Ascending aorta (tissue), 2 donors: ENCODE measurements at places on chromosomes 4 and X. TPM values are rescaled to one million over a fixed set of nuclear protein-coding genes. Genes with fewer than 3 reads are reported as not detected.

GRCh38 chrX:57156397-57157049, 19.3 kb upstream of the SPIN2A start:
- no peaks in the 10 kb centered on the region for H3K27me3 ChIP-seq
- DNase-seq = no peak
- H3K4me3 ChIP-seq = no peak overlapping the region

- DNase-seq = no peak
- H3K4me3 ChIP-seq = no peak overlapping the region
- no peak overlapping the region for H3K27ac ChIP-seq
- H3K27me3 ChIP-seq = no peaks in the 10 kb centered on the region
- H3K4me1 ChIP-seq = no peaks in the 10 kb centered on the region
- no peaks in the 10 kb centered on the region for H3K36me3 ChIP-seq
These were observed 134.1 kb upstream of the GPC4 start for GRCh38 chrX:133549295-133549933.

Gene DUSP9
- total RNA-seq = not detected

Gene BMPR1B
- 3.8 TPM for total RNA-seq

Gene HTR2C
- total RNA-seq = not detected

DNA sequence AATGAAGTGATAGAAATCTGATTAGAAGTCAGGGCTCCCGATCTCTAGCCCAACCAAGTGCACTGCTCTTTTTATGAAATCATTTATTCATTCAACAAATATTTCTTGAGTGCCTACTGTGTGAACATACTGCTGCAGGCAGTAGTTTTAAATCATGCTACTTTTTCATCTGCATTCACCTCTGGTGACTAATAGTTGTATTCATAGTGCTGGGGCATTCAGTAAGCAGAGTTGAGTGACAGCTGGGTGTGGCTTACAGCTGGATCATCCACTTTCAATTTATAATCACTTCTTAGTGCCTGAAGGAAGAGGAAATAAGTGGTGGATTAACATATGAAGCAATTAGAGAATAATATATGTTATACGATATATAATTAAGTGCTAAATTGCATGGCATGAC, 94.1 kb upstream of the HPRT1 start:
- H3K27ac ChIP-seq = no peak overlapping the region
- no peaks in the 10 kb centered on the region for H3K4me1 ChIP-seq
- DNase-seq = no peak
- H3K4me3 ChIP-seq = no peak overlapping the region

DNA sequence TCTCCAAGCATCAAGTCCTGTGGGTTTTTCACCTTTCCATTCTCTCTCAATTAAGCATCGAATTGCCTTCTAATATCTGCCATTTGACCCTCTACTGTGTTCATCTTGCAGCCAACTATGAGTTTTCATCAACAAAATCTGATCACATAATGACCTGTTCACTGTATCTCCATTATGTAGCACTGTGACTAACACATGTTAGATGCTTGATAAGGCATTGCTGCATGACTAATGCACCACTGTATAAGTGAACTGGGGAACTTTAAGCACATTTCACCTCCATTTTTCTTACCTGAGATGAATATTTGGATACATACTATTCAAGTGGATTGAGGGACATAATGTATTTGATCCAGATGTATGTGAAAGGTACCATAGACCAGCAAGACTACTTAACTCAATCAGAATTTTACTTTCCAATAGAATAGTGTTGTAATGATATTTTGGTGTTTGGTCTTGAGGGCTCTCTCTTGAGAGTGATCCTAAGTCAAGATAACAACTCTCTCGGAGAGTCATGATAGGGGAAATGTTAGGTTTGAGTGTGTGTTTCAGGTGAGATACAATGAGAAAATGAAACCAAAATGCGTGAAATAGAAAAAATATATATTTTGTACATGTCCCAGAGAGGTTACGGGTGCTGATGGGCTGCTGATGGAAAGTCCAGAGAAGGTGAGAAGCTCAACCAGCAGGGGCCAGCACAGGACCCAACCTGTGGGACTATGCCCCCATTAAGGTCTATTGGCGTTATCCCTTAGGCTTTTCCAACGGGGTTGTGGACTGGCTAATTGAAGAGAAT, 60.2 kb upstream of the HS3ST1 start:
- H3K27ac ChIP-seq = no peak overlapping the region
- no peak for DNase-seq
- H3K4me3 ChIP-seq = no peak overlapping the region
- H3K27me3 ChIP-seq = no peaks in the 10 kb centered on the region
- H3K36me3 ChIP-seq = no peaks in the 10 kb centered on the region

Gene CTAG1A
- not detected for total RNA-seq

- no peak overlapping the region for H3K27ac ChIP-seq
- peaks cover 4% of the 10 kb centered on the region for H3K4me1 ChIP-seq
- no peaks in the 10 kb centered on the region for H3K27me3 ChIP-seq
- no peak overlapping the region for H3K4me3 ChIP-seq
These were observed 155.1 kb downstream of the NR3C2 start for GRCh38 chr4:148287111-148287510.

Gene BRS3
- total RNA-seq = not detected

GRCh38 chrX:52556741-52557140, 39.9 kb upstream of the XAGE1B start:
- no peaks in the 10 kb centered on the region for H3K4me1 ChIP-seq
- H3K36me3 ChIP-seq = no peaks in the 10 kb centered on the region
- no peaks in the 10 kb centered on the region for H3K27me3 ChIP-seq
- no peak overlapping the region for H3K27ac ChIP-seq
- DNase-seq = no peak
- no peak overlapping the region for H3K4me3 ChIP-seq

DNA sequence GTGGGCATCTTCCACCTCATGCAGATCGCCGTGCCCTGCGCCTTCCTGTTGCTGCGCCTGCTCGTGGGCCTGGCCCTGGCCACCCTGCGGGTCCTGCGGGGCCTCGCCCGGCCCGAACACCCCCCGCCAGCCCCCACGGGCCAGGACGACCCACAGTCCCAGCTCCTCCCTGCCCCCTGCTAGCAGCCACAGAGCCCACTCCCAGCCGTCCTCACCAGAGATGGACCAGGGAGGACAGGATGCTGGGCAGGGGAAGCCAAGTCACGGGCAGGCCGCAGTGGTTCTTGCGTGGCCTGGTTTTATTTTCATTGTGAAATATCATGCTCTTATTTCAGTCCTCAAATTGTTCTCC, 15.1 kb downstream of the DGKQ start:
- H3K4me3 ChIP-seq = no peak overlapping the region
- no peak for DNase-seq
- no peaks in the 10 kb centered on the region for H3K27me3 ChIP-seq
- H3K4me1 ChIP-seq = no peaks in the 10 kb centered on the region

DNA sequence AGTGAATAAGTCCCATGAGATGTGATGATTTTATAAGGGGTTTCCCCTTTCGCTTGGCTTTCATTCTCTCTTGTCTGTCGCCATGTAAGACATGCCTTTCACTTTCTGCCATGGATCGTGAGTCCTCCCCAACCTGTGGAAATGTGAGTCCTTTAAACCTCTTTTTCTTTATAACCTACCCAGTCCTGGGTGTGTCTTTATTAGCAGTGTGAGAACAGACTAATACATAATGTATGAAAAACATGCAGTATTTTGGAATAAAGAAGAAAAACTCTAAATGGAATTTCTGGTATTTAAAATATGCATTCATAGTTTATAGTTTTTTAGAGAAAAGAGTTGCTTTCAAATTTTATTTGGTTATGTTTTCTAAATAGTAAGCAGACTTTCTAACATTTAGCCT, 360.7 kb downstream of the PCDH7 start:
- peaks cover 6% of the 10 kb centered on the region for H3K4me1 ChIP-seq
- no peaks in the 10 kb centered on the region for H3K27me3 ChIP-seq
- no peak for DNase-seq
- H3K27ac ChIP-seq = peak overlapping the region; percentile 88
- H3K36me3 ChIP-seq = no peaks in the 10 kb centered on the region

Gene KLB
- not detected for total RNA-seq

Gene CT45A2
- not detected for total RNA-seq

Gene ARHGAP4
- total RNA-seq = 94.3 TPM

- H3K4me3 ChIP-seq = no peak overlapping the region
- DNase-seq = no peak
- H3K27ac ChIP-seq = no peak overlapping the region
- H3K36me3 ChIP-seq = no peaks in the 10 kb centered on the region
These were observed 21.7 kb downstream of the PNMA6F start for GRCh38 chrX:153299855-153300254.

DNA sequence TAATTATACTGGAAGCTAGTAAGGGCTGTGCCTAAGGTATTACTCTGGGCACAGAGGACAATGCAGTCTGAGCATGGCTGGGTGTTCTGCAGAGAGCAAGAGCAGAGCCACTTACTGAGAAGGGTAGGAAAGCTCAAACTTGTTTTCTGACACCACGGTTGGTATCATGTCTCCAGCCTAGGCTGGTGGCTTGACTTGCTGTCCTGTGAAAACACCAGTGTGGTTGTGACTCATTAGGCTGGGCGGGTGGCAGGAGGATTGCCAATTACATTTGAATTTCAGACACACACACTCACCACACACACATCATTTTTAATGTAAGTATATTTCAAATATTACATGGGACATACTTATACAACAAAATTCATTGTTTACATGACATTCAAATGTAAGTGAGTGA, 19.7 kb upstream of the MTM1 start:
- DNase-seq = no peak
- H3K4me1 ChIP-seq = peaks cover 3% of the 10 kb centered on the region
- H3K27me3 ChIP-seq = no peaks in the 10 kb centered on the region
- H3K4me3 ChIP-seq = no peak overlapping the region

Gene IL1RAPL1
- total RNA-seq = not detected

- no peaks in the 10 kb centered on the region for H3K27me3 ChIP-seq
- no peak overlapping the region for H3K4me3 ChIP-seq
- H3K4me1 ChIP-seq = no peaks in the 10 kb centered on the region
- no peak overlapping the region for H3K27ac ChIP-seq
These were observed 232.2 kb upstream of the FMR1 start for GRCh38 chrX:147679356-147680005.

- H3K27ac ChIP-seq = no peak overlapping the region
- DNase-seq = no peak
- no peak overlapping the region for H3K4me3 ChIP-seq
- no peaks in the 10 kb centered on the region for H3K4me1 ChIP-seq
These were observed 24.8 kb downstream of the NELFA start for GRCh38 chr4:1983846-1984405.

- H3K27ac ChIP-seq = peak overlapping the region; percentile 76
- H3K4me3 ChIP-seq = peak overlapping the region; percentile 58
- no peaks in the 10 kb centered on the region for H3K4me1 ChIP-seq
- no peaks in the 10 kb centered on the region for H3K27me3 ChIP-seq
- no peaks in the 10 kb centered on the region for H3K36me3 ChIP-seq
These were observed 3.1 kb upstream of the BCORL1 start for GRCh38 chrX:129979207-129979920.

DNA sequence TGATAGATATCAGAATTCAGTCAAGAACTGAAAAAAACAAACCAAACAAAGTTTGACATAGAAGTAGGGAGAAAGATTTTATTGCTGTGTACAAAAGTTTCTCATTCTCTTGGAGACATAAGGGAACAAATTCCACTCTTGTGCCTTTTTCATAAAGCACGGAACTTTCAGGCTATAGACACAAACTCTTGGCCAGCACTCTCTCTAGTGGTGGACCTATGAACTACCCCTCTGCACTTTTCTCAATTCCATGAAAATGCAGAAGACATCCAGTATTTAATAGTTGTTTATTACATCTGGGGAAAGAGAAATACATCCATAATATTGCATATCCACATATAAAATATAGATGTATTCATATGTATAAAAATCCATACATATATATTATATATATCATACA, 291.6 kb upstream of the HS3ST1 start:
- H3K27ac ChIP-seq = no peak overlapping the region
- no peak for DNase-seq
- no peak overlapping the region for H3K4me3 ChIP-seq

DNA sequence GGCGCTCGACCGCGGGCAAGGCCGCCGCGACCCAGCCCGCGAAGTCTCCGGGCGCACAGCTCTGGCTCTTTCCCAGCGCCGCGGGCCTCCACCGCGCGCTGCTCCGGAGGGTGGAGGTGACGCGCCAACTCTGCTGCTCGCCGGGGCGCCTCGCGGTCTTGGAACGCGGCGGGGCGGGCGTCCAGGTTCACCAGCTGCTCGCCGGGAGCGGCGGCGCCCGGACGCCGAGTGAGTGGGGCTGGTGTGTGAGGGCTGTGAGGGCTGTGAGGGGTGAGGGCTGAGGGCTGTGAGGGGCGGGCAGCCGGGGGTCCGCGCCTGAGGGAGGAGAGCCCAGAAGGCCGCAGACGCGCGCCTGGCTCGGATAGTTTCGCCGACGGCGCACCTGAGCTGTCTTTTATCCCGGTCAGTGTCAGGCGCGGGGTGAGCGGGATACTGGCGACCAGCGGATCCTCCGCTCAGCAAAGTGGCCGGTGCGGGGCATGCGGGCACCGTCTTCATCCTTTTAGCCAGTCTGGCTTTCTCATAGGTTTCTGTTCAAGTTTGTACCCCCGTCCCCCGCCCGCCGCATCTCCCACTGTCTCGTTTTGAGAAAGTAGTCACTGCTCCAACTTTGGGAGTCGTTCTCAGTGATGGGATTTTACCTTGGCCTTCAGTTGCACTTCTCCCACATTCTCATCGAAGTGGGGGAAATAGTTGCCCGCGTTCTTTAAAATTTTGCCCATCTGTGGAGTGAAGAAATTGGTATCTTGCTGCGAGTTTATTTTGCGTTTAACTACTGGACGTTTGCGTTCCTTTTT, 586 bp downstream of the HERC5 start:
- no peaks in the 10 kb centered on the region for H3K36me3 ChIP-seq
- peaks cover 12% of the 10 kb centered on the region for H3K4me1 ChIP-seq
- no peaks in the 10 kb centered on the region for H3K27me3 ChIP-seq
